HS-27A (cell line): ENCODE measurements at places on chromosomes 11 and 22.

DNA sequence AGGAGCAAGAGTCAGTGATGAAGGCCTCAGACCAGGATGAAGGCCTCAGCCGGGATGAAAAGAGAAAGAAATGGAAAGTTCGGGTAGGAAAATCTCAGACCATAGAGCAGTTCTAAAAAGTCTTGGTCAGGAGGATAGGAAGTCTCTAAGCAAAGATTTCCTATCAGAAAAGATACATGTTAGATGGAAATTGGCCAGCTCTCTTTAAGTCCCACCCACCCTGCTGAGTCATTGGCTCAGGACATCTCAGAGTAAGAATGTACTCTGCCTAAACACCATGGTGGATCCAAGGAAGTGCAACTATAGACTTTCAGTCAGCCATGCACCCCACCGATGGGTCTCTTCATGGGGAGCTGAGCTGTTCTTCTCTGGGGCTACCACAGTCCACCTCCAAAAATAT, 4.4 kb downstream of the OR8B3 start:
- no peak for DNase-seq

- DNase-seq = no peak
These were observed 7.4 kb upstream of the EFCAB6 start for GRCh38 chr22:43819421-43819921.

- DNase-seq = no peak
These were observed 19.0 kb upstream of the TXNRD2 start for GRCh38 chr22:19960491-19961200.

- no peak for DNase-seq
These were observed at the start of gene OR5B2 for GRCh38 chr11:58428021-58428420. OR5B2 (minus strand) TSS chr11:58428121; CDS start chr11:58423261, 4,860 bp downstream.

DNA sequence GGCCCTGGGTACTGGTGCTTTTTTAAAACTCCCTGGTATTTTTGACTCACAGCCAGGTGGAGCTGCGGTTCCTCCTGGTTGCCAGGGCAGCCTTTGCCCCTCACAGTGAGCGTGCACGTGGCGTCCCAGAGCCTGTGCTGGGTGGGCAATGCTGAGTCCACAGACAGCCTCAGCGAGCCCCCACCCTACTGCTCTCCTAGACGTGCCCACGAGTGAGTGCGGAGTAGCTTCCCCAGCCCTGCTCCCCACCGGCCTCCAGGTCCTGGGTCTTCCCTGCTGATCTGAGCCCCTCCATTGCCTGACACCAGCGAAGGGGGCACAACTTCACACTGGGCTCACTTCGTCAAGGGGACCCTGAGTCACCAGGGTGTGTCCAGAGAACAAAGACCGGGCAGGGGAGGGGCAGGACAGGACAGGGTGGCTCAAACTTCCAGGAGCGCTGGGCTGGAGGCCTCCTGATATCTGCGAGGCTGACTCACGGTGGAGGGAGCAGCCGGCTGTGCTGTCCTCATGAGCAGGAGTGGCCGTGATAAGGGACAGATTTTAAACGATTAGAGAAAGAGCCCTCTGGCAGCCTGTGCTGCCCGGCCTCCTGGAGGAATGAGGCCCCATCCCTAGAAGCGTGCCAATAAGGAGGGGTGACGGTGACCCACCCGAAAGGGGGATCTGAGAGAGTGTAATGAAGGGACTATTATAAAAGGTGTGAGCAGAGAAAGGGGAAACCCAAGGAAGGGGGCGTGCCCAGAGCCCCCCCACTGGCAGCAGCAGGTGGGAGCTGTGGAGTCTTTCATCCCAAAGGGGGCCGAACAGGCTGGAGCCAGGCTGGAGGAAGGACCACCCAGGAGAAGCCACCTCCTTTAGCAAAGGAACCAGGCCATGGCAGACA, 129.3 kb upstream of the FGF3 start:
- peak; percentile 30 for DNase-seq

DNA sequence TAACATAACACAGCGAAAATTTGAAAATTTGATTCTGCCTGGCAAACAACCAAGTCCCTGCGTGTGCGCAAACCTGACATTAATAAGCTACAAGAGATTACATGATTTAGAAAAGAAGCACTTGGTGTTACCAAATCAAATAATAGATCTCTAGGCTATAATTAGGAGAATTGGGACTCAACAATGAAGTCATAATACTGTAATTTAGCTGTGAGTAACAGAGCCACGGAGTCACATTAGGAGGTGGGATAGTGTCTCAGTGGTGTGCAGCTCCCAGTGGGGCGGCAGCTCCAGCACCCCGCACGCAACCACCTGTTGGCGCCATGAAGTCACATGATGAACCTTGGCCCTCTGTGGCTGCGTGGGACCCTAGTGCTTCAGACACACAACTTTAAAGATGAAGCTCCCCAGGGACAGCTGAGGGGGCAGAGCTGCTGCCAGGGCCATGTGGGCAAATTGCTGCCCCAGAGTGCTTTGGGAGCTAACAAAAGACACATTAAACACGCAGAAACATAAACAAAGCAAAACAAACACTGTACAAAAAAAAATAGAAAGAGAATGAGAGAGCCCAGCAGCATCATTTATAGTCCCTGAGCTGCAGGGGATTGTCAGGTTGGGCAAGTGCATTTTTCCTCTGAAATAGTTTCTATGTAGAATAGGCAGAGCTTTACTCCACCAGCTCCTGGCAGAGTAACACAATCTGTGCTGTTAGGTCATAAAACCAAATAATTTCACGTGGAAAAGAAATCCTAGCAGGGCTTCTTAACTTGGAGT, 605.6 kb downstream of the SOX6 start:
- no peak for DNase-seq

DNA sequence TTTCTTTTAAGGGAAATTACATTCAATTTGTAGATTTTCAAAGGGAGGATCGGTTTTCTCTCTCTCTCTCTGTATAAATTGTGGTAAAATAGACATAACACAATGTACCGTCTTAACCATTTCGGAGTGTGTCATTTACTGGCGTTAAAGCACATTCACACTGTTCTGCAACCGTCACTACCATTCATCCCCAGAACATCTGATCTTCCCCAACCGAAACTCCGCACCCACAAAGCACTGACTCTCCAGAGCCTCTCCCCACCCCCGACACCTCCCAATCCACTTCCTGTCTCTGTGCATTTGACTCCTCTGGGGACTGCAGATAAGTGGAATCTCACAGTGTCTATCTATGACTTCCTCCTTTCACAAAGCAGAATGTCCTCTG, 15.9 kb upstream of the GRAMD4 start:
- DNase-seq = no peak

DNA sequence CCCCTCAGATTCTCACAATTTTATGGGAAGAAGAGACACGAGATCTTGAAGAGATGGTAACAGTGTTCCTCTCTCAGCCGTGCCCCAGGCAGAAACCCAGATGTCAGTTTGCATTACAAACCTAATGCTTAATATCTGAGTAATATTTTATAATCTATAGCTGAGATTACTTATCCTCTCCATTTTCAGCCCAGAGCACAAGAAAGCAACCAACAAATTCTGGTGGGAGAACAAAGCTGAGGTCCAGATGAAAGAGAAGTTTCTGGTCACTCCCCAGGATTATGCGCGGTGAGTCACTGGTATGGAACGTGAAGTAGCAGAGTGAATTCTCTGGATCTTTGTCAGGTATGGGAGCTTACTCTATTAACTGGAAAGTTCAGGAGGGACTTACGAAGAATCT, 884 bp downstream of the CENATAC start:
- DNase-seq = peak; percentile 68

DNA sequence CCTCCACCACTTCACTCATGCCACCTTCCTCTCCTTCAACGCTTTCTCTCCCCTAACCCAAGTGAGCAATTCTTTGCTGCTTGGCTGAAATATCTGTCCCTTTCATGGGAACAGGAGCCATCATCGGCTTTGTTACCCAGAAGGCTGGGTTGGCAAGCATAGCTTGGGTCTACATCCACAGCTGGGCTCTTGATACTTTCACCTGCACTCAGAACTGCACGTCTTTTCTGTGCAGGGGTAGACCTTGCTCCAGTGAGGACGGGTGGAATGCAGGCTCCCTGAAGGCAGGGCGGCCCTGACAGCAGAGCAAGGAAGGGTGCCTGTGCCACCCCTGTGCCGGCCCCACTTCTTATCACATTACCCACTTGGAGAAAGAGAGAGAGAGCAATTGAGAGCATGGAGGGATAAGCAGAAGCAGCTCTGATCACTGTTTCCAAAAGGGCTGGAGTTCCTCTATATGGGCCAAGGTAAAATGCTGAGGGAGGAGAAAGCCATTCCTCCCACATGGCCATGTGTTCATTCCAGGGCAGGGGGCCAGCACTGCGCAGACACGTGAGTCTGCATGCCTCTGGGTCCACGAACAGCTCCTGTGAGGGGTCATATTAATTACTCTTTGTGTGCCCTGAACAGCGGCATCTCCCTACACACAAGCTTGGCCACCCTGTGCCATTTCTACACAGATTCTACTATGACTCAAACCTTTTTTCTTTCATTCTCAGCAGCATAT, 181.8 kb downstream of the BUD13 start:
- DNase-seq = no peak

- DNase-seq = no peak
These were observed 7.9 kb downstream of the SNAP29 start for GRCh38 chr22:20866736-20867135.

DNA sequence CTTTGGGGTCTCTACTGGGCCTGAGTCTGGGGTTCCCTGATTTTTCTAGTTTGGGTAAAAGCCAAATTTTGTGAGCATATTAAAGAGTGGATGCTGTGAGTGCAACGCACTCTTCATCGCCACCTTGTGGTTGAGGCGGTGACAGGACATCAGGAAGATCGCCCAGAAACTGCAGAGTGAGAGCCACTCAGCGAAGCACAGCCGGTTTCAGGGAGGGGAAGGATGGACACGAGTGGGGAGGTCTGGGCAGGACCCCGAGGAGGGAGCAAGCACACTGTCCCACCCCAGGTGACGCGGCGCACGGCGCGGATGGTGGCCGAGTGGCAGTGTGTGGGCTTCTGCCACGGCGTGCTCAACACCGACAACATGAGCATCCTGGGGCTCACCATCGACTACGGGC, 9.1 kb downstream of the SELENOO start:
- DNase-seq = peak; percentile 17

DNA sequence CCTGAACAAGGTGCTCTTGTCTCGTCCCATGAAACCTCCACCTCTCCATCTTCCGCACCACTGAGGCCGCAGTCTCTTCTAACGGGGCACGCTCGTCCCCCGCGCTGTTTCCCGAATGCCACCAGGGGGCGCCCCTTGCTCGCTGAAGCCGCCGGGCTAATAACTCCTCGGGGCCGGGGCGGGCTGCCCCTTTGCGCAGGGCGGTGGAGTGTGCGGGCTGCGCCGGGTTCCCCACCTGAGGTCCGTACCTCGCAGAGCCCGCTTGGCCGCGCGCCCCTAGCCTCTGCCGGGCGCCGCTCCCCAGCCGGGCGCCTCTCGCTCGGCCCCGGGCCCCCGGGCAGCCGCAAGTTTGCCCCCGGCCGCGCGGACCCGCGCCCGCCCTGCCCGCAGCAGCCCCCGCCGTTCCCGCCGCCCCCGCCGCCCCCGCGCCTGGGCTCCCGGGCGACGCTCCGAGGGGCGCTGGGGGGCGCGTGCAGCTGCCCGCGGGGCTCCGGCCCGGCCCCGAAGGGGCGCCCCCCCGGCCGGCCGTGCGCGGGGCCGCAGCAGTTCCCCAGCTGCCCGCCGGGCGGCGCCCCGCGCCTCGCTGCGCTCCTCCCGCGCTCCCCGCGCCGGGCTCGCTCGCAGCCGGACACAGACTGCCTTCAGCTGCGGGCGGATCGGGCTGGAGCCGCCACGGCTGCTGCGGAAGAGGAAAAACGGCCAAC, at the start of gene GRIK4:
Gene GRIK4, plus strand, starts transcription at position 633 of the 704 bp plus-strand sequence. CDS start 148,571 bp downstream, outside the sequence.
- peak; percentile 11 for DNase-seq

GRCh38 chr11:41189701-41190436, 269.6 kb downstream of the LRRC4C start:
- DNase-seq = no peak

- DNase-seq = no peak
These were observed 2.7 kb downstream of the NDUFS8 start for GRCh38 chr11:68032997-68033707.

DNA sequence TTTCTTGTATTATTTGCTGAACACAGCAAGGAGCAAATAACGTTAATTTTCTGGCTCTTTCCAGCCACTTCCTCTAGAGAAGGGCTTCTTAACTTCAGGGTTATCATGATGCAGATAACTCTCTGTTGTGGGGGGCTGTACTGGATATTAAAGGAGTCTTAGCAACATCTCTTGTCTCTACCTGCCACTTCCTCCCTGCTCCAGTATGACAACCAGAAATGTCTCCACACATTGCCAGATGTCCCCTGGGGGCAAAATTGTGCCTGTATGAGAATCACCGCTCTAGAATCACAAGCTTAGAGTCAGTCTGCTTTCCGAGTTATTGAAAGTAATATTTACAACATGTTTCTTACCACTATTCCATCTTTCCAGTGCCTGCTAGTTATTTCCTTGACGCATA, 6.8 kb downstream of the JRKL start:
- DNase-seq = no peak

DNA sequence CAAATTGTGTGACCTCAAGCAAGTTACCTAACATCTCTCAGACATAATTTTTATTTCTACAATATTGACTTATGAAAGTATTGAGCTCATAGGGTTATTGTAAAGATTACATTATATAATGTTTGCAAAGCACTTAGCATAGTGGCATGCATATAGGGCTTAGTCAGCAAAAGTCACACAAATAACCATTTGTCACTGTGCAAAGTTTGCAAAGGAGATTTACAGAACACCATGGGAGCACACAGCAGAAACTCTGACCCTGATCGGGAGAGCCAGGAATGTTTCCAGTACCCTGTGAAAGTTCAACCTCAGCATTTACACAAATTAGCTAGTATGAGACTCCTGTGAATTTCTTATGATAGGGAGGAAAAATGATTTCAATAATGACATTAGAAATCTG, 804.6 kb upstream of the RAG2 start:
- no peak for DNase-seq

- no peak for DNase-seq
These were observed 18.9 kb downstream of the IFT27 start for GRCh38 chr22:36756746-36757655.

DNA sequence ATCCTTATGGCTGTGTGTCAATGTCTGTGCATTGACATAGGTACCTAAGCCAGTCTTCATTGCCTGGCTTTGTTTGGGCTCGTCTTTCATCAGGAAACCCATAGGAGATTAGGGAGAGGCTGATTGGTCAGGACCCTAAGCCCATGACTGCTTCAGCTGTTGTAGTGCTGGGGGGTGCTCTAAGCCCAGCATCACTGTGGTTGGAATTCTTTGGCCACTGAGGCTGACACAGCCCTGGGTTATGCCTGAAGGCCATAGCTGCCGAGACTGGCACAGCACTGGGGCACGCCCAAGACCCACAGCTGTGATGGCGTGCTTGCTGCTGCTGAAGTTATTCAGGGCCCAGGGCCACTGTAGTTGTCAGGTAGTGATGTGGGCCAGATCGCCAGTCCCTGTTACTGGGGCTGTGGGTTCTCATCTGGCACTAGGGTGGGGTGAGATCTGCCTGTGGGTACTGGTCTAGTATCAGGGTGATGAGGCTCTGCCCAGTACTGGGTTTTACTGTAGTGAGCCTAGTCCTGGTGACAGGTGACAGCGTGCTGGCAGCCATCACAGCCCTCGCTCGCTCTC, 4.9 kb downstream of the USP18 start:
- DNase-seq = no peak

DNA sequence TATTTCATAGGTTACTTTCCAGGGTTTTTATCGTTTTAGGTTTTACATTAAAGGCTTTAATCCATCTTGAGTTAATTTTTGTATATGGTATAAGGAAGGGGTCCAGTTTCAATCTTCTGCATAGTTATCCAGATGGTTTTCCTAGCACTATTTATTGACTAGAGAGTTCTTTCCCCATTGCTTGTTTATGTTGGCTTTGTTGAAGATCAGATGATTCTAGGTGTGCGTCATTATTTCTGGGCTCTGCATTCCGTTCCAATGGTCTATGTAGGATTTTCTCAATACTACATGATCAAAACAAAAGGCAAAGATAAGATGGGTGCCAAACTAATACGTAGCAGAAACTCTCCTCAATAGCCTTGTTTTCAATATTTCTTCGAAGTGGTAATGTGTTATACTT, 14.3 kb upstream of the RIC3 start:
- DNase-seq = no peak
